ENCODE measurements at places on chromosomes 5 and 9.

- no peak for DNase-seq
These were observed 548 bp downstream of the CDC14B start for GRCh38 chr9:96619124-96619465.

GRCh38 chr9:12271421-12271891 lies 421.7 kb upstream of the TYRP1 start:
- no peak for DNase-seq

DNA sequence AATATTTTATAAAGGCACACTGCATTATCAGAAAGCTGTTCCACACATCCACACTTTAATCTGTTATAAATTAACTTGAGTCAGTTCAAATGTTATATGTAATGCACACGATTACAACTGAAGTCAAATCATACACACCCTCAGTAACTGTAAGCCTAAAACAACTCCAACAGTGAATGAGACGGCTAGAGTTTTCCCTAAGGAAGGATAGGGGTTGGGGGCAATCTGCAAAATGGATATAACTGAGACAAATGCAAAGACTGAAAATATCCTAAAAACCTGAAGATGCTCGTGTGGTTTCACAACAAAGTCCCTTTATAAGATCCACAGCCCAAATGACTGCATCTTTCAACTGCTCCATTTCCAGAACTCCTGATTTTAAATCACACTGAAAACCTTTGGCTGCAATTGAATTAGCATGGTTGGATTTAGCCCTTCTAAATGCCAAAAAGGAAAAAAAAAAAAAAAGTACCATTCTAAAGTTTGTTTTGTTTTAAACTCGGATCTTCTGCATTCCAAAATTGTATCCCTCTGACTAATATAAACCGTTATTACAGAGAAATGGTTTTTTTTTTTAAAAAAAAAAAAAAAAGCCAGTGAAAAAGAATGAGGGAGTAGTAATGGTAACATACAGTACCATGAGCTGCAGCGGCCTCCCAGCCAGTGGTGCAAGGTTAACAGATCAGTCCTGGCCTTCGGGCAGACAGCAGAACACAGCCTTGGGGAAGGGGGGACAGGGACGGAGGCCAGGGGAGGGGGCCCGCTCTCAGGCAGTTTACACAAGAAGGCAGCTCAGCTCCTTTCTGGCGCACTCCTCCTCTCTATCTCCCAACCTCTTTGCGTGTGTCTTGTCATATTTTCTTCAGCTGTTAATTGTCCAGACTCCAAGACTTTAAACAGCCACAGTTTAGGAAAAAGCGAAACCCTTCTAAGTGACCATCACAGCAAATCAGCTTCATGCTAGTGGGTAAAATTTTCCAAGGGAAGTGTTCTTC lies 166.1 kb downstream of the BNC2 start:
- DNase-seq, result no peak

GRCh38 chr5:163874431-163874830 lies 369.0 kb downstream of the MAT2B start:
- no peak for DNase-seq

- no peak for DNase-seq
These were observed 54.0 kb downstream of the PCA3 start for GRCh38 chr9:76818271-76818670.

DNA sequence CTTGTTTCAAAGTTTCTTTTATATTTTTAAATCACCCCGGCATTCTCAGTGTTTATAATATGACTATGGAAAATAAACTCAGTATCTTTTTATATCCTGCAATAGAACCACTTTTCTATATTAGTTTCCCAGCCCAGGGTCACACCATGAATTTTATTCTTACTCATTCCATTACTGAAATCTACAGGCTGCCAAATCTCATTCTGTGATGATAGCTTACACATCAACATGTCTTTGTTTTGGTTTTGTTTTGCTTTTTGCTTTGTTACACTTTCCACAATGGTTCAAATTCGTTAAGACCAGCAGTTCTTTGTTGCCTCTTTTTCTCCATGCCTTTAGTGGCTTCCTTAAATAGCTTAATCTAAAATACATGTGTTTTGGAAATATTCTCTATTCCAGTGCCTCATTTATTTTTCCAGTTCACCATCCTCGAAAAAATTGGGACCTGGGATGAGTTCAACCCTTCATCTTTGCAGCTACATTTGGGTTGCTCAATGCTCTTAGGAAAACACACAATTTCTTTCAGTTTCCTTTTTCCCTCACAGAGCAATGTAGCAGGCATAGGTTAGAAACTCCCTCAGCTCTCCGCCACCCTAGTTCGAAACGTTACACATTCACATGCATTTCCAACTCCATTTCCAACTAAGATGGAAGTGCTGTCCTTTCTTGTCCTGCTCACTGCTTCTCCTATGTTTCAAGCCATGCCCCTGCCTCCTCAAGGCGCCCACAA lies 1146.3 kb downstream of the MAT2B start:
- no peak for DNase-seq

GRCh38 chr5:164204338-164204946 lies 699.0 kb downstream of the MAT2B start:
- no peak for DNase-seq

DNA sequence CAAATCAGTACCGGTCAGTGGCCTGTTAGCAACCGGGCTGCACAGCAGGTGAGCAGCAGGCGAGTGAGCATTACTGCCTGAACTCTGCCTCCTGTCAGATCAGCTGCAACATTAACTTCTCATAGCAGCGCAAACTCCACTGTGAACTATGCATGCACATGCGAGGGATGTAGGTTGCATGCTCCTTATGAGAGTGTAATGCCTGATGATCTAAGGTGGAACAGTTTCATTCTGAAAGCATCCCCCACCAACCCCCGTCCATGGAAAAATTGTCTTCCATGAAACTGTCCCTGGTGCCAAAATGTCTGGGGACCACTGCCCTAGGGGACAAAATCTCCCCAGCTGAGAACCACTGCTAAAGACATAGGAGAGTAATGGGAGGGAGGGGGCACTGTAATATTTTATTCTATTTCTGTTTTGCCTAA lies 51.1 kb downstream of the P4HA2 start:
- DNase-seq, result no peak

DNA sequence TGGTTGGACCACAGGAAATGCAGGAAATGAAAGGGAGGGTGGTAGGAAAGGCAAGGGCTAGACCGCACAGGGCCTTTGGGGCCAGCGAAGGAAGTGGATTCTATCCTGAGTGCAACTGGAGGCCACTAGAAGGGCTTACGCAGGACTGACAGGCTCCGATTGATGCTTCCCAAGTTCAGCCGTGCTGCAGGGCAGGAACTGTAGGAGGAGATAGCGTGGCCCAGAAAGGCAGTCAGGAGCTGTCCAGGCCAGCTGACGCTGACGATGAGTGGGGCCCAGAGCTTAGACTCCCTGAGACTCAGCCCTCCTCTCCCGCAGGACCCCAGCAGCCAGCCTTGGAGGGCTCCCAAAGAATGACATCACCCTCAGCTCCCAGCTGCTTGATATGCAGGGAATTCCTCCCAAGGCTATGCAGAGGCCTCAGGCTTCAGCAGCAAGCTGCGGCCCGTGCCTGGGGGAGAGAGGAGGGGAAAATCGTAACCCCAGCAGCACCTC lies 48.8 kb downstream of the KCNIP1 start:
- DNase-seq, result no peak

- DNase-seq, result no peak
These were observed 20.0 kb downstream of the ITGA1 start for GRCh38 chr5:52807723-52808122.

DNA sequence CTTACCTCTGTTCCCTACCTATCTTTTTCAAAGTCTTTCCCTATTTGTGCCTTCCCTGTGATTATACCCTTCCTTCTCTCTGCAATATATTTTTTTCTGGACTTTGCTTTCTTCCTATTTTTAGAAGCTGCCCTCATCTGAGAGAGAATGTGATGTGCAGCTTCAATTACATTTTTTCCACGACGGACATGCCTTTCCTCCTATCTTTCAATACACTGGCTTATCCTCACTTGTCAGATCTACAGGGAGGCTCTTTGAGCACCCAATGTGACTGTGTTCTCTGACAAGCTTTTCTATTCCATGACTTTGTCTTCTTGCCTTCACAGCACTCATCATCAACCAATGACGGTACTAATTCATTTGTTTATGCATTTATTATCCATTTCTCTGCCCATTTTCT lies 227.9 kb upstream of the CLINT1 start:
- no peak for DNase-seq

- no peak for DNase-seq
These were observed 69.9 kb downstream of the STK10 start for GRCh38 chr5:172117977-172118701.

- no peak for DNase-seq
These were observed 88.2 kb downstream of the ERCC6L2 start for GRCh38 chr9:95963659-95964058.

- DNase-seq, result no peak
These were observed 160.8 kb upstream of the CDKN2B start for GRCh38 chr9:22169727-22170503.

DNA sequence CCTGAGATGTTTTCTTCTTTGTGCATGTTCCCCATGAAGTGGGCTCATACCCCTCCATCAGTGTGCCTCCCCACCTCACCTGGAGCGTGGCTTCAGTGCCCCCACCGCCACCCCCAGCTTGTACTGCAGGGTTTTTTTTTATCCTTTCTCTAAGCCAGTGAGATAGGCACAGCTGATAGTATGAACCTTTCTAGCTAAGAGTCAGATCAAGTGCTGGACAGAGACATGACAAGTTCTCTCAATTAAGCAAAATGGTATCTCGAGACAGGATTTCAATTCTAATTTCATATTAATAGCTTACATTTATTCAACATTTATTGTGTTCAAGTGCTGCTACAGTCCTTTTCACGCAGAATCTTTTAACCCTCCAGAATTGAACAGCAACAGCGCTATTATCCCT lies 55.7 kb downstream of the NDFIP1 start:
- DNase-seq, result no peak

DNA sequence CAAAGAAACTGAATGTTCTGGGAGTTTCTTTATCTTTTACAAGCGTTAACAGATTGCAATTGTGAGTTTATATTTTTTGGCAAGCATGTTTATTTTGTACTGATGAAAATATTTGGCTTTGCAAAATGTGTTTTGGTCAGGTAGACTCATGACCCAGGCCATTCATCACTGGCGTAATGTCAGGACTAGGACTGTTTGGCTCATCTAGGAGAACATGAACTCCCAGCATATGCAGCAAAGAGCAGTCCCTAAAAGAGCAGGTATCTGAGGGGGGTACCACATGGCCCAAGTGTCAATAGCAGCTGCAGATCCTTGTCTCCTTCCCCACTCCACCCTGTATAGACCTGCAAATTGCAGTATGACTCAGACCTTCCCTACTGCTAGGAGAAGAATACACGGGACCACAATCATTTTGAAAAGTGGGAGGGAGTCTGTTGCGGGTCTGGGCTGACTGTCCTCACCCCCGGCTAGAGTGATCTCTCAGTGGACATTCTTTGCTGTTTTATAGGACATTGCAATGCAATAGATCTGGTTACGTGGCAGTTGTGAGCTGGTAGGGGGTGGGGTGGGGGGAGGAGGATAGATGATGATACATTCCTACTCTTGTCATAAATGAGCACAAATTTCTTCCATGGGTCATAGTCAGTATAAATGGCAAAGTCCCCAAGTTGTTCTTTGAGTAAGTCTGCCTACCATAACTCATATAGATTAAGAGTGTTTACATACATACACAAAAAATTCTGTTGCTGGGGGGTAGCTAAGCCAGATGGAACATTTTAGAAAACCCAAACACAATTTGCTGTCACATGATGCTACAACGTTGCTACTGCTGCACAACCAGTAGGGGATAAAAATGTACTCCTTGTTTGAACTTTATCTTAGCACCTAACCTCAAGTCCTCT lies 20.8 kb upstream of the SNCAIP start:
- no peak for DNase-seq

DNA sequence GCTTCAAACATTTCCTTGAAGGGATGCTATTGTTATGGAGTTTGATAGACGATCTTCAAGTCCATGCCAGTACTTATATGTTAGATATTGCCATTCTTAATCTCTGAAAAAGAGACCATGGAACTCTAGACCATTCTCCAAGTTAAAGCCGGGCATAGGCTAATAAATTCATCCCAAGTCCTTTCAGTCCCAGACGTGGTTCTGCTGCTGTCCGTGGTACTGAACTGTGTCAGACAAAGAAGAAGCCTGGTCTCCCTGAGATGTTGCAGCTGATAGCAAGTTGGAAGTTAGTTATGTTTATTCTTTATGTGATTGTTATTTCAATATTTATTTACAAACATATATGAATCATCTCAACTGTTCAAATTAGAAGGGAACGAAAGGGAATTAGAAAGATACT lies 158.7 kb downstream of the NMUR2 start:
- DNase-seq, result no peak

- no peak for DNase-seq
These were observed 15.0 kb downstream of the TENT4A start for GRCh38 chr5:6728011-6728794.

GRCh38 chr5:115069087-115069968 lies 100.4 kb downstream of the TRIM36 start:
- DNase-seq, result no peak

DNA sequence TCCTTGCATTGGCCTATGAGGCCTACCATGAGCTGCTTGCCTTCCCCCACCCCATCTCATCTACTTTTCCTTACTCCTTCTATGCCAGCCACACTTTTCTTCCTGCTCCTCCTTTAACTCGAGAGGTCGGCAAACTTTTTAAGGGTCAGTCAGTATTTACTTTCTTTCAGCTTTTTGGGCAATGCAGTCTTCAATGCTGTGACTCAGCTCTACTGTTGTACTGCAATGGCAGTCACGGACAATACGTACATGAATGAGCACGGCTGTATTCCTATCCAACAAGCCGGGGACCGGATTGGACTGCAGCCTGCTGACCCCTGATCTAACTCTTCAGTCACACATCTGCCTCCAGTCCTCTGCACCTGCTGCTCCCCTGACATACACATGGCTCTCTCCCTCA lies 602 bp upstream of the ACTL7A start:
- DNase-seq, result no peak

DNA sequence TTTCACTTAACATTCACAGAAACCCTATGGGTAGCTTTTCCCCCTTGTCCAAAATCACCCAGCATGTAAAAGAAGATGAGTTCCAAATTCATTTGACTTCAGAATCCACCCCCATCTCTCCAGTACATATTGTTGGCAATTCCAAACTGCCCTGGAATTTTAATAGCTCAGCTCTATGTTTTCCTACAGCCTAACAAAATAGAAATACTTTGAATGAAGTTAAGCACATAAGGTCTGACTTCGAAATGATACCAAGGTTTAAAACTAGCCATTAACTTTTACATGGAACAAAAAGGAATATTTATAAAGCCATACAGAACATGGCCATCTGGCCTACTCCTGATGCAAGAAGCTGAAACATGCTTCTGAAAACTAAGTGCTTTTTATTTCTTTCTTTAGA lies 634.3 kb downstream of the PDE4D start:
- no peak for DNase-seq

- DNase-seq, result no peak
These were observed 10.3 kb upstream of the ABO start for GRCh38 chr9:133285252-133285775.

DNA sequence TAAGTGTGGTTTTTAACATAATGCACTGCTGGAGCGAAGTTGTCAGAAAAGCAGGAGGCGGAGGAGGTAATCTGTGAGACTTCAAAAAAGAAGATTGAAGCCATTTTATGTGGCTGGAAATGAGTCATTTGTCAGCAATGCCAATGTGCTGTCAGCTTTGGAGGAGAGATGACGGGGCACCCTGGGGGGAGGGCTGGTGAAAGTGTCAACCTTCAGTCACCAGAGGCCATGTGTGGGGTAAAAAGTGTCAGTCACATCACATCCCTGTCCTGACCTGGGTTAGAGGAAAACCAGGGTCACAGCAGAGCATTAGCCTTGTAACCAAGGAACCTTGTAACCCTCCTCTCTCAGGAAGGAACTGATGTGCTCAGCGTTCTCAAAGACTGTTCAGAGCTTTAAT lies 59.1 kb downstream of the TLR4 start:
- no peak for DNase-seq
